ENCODE measurements at places on chromosomes 16 and 17. TPM values are rescaled to one million over a fixed set of nuclear protein-coding genes. Genes with fewer than 3 reads are reported as not detected.

Gene GJC1
- 0.53 TPM for total RNA-seq

Gene GGA2
- 30.2 TPM for total RNA-seq

Gene C16orf89
- total RNA-seq, result not detected

Gene KCNH6
- total RNA-seq, result not detected

Gene CDRT15
- not detected for total RNA-seq

- no peak for DNase-seq
Measured at GRCh38 chr17:61757168-61757567, 106.2 kb downstream of the BRIP1 start.

DNA sequence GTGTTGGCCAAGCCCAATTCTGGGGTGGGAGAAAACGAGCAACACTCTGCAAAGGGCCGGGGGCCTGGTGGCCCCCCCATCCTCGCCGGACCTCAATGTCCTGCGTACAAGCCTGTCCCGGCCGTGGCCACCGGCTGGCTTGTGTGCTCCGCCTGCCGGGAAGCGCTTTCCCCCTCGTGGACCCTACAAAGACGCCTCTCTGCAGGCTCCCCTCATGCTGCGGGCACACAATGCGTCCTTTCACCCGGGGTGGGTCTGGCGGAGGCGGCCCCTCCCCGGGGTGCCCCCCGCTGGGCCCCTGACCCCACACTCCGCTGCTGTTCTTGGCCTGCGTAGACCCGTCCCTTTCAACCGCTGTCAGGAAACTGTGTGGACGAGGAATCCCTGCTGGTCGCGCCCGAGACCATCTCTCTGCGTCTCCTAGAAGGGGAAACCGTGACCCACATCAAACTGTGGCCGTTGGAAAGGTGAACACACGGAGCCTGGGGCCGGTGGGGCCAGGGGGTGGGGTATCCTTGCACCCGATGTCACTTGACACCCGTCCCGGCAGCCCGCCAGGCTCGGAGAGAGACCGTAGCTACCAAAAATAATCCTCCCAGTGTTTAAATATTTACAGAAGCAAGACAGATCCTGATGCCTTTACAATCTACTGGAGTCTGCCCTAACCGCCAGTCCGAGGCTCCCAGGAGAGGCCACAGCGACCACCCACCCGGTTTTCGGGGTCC lies 43.6 kb downstream of the TBC1D16 start:
- peak; percentile 77 for DNase-seq

GRCh38 chr17:19760746-19761145 lies 12.6 kb upstream of the ALDH3A1 start:
- DNase-seq, result no peak

GRCh38 chr17:42999003-42999525 lies 845 bp downstream of the RPL27 start:
- no peak for DNase-seq

DNA sequence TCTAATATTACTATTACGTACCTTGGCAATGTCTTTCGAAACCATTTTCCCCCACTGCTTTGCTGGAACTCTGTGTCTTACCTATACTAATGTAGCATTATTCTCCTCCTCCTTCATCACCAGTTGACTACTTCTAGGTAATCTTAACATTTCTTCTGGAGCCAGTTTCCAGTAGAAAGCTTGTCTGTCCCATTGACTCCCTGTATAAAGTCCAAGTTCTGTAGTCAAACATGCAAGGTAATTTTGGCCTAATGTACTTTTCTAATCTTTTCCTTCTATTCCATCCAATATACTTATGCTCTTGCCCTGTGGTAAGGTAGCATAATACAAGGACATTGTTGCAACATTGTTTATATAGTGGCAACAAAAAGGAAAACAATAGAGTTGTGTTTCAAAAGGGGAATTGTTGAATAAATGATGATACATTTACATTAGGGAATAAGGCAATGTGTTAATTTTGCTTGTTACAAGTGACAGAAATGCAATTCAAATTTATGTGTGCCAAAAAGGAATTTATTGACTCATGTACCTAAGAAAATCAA lies 27.9 kb downstream of the OMG start:
- no peak for DNase-seq

- no peak for DNase-seq
Measured at GRCh38 chr16:2428784-2429033, 538 bp upstream of the CCNF start.

DNA sequence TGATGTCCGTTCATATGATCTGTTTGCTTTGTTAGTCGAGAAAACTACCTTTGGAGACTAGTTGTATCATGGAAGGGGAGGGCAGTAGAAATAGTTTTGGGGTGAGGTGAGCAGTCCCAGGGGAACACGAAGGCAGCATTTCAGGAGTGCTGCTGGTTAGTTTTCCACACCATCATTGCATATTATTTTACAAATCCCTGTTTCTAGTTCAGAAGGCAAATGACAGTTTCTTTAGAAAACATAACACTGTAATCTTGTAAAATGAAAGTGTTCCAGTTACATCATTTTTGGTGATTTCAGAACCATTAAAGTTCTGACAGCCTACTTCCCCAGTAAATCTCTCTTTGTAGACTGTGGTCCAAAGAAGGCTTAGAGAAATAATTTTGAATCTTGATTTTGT lies 25.4 kb downstream of the BANP start:
- DNase-seq, result no peak
